ENCODE measurements at places on chromosomes 5 and 9. TPM values are rescaled to one million over a fixed set of nuclear protein-coding genes. Genes with fewer than 3 reads are reported as not detected.

DNA sequence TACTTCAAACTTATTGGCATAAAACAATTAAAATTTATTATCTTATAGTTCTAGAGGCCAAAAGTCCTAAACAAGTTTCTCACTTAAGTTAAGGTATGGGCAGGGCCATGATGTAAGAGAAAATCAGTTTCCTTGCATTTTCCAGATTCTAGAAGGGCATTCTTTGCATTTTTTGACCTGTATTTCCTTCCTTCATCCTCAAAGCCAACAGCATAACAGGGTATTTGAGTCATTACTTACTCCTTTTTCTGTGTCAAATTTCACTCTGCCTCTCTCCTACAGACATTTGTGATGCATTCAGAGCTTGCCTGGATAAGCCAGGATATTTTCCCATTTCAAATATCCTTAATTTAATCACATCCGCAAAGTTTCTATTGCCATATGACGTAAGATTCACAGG lies 1499.0 kb downstream of the EFNA5 start:
- DNase-seq: no peak

DNA sequence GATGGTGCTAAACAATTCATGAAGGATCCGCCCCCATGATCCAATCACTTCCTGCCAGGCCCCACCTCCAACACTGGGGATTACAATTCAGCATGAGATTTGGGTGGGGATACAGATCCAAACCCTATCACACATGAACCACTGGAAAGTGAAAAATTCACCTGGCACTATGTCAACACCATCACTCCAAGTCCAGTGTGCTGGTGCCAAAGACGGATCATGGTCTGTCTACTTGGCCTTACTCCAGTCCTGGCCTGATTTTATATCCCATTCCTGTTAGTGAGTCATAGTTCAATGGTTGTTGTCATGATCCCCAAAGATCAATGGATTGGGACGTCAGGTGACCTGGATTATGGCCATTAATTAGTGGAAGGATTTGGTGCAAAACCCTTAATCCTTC lies 147.4 kb upstream of the RPS23 start:
- DNase-seq: no peak

PCDHB8 gene
- 2.9 TPM for total RNA-seq

SLC28A3 gene
- not detected for total RNA-seq
